ENCODE measurements at places on chromosomes 3 and 15. TPM values are rescaled to one million over a fixed set of nuclear protein-coding genes. Genes with fewer than 3 reads are reported as not detected.

Gene ESYT3
- total RNA-seq = 4.1 TPM

- no peak for DNase-seq
These were observed 39.3 kb downstream of the KLHL6 start for GRCh38 chr3:183515968-183516851.

GRCh38 chr3:15345608-15346137 is 13.3 kb upstream of the SH3BP5 start:
- DNase-seq = no peak

Gene SERINC4
- not detected for total RNA-seq

- no peak for DNase-seq
These were observed 10.2 kb downstream of the GLCE start for GRCh38 chr15:69170597-69170996.

Gene LMAN1L
- not detected for total RNA-seq

- no peak for DNase-seq
These were observed 244.4 kb upstream of the STAC start for GRCh38 chr3:36135863-36136262.

All from uterus (tissue), 4 donors.